ENCODE measurements at places on chromosomes 11 and 22.

DNA sequence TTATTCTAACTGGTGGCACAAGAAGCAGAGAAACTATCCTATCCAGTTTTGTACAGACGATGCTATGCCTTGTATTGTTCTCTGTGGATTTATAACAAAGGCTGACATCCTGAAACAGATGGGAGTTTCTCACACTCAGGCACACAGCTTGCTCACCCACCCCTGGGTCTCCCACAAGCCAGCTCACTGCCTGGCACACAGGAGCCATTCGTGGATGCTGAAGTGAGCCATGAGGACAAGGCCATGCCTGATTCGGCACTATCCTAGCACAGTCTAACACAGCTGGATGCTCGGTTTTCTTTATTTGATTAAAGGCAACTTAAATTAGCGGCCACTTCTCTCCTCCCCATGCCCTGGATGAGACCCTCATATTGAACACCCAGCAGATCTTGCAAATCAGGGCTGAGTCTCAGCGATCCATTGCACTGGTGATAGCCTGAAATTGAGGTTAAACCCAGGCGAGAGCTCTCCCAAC, 25.7 kb upstream of the TMPRSS4 start:
- no peak for DNase-seq

DNA sequence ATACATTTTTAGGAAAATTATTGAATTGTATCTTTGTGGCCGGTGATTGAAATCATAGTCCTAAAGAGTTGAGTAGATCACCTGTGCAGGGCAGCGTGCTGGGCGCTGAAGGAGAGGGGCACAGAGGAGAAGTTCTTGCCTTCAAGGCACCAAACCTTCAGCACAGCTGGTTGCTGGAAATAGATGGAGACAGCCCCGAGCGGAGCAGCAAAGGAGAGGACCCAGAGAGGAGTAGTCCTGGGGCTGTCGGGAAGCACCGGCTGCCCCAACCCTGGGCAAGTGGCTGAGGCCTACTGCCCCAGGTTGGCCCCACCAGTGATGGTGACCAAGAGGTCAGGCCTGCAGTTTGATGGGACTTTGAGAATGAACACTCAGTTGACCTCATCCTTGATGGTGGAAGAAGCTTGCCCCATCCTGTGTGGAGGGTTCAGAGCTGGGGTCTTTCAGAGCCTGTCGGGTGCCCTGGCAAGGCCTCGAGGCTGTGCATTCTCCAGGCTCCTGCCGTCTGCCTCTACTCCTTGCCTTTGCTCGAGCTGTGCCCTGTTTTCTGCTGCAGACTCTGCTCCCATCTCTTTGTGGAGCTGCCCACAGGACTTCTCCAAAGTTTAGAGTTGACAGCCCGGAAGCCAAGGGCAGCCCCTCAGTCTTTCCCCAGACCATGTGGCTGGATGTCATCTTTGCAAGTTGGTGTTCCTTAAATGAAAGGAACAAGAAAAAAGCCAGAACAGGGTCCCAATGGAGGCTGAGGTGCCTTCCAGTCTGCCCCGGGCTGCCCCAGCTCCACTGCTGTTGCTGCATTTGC, 285.1 kb downstream of the TBC1D22A start:
- DNase-seq: no peak

DNA sequence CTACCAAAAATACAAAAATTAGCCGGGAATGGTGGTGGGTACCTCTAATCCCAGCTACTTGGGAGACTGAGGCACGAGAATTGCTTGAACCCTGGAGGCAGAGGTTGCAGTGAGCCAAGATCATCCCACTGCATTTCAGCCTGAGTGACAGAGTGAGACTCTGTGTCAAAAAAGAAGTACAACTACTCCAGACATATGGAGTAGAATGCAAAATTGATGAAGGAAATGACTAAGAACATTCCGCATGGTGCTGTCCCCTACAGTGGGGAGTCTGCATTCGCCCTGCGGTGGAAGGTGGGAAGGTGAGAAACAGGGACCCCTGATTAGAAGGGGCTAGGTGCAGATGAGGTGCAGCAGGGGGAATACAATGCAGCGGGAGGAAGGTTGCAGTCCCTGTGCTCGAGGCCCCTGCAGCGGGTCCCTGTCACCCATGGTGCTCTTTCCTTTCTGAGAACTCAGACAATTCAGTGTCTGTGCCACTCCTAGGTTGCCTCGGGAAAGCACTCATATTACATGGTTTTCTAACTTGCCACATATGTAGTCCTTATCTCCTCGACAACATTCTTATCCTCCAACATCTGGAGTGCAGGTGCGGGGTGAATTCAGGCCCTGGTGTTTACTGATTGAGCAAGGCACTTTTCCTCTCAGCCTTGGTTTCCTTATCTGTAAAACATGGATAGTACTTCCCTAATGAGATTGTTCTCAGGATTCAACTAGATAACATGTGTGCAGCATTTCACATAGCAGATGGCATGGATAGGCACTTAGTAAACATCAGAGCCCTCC, 5.2 kb downstream of the POLD4 start:
- DNase-seq: no peak

DNA sequence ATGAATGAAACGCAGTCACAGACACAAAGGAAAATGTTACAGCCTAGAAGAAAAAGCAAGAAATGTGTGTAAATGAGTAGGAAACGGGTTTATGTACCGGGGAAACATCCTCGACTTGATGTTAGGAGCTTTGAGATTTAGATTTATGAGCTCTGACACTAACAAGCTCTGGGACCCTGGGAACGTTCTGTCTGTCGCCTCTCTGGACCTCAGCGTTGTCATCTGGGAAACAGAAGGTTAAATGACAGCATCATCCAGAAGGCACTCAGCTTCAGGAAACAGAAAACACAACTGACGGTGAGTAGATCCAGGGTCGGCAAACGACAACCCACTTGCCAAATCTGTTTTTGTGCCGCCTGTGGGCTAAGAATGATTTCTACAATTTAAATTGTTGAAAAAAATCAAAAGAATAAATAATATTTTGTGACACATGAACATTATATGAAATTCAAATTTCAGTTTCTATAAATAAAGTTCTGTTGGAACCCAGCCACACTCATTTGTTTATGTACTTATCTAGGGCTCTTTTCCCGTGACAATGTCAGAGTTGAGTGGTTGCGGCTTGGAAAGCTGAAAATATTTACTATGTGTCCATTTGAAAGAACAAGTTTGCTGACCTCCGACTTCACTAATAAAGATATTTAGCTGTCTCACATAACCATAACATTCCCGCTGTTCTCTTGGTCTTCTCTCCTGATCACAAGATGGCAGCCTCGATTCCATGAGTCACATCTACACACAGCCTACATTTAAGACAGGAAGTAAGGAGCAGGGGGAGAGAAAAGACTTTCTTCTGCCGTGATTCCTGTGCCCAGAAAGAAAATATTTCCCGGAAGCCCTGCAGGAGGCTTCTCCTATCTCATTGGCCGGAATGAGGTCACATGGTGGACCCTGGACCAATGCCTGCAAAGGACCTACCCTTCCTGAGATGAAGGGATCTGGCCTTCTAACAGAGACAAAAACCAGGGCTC, 47.1 kb upstream of the SYT13 start:
- no peak for DNase-seq

GRCh38 chr11:117673602-117674001, 123.4 kb downstream of the DSCAML1 start:
- peak; percentile 57 for DNase-seq

DNA sequence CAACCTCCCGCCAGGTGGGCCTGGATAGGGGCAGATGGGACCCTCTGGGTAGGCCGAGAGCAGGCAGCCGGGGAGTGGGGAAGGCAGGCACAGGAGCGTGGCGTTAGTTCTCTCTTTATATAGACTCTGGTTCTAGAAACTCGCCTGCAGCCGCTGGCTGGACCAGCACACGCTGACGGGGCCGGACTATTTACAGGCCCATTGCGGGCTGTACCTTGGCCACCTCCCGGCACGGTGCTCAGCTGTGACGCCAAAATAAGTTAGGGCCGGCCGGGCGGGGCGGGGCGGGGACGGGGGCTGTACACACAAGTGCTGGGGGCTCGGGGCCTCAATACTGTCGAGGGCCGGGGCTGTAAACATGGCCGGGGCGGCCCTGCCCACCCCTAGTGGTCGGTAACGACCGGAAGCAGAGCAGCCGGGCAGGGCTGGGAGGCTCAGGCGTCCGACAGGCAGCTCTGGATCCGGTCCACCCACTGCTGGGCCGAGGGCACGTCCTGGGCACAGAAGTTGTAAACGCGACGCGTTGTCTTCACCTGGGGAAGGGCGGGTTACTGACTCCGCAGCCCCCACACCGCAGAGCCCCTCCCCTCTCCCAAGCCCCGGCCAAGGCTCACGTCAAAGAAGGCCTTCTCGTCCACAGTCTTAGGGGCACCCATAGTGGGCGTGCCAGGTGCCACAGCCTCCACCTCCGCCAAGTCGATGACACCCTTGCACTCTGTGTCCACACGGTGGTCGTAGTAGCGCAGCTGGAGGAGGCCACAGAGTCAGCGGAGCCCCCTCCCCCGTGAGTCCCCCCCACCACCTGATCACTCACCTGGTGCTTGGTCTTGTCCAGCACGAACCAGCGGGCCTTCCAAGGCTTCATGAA, 27.9 kb downstream of the SBF1 start:
- no peak for DNase-seq

GRCh38 chr11:127843483-127844396, 743.6 kb downstream of the ETS1 start:
- no peak for DNase-seq

DNA sequence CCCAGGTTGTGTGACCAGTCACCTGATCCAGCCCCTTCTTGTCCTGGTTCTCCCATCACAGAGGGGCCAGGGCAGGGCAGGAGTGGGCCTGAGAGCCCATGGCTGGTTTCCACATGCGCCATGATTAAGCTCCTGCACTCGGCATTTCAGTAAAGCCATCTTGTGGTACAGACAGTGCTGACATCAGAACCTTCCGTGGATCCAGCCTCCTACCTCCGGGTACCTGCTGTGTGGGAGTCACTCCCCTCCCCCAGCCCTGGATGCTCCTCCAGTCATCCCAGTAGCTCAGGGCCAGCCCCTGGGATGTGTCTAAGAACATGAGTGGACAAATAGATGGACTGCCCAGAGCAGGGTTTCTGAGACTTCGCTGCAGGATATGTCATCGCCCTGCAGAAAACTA, 22.1 kb upstream of the MGAT3 start:
- DNase-seq: no peak

DNA sequence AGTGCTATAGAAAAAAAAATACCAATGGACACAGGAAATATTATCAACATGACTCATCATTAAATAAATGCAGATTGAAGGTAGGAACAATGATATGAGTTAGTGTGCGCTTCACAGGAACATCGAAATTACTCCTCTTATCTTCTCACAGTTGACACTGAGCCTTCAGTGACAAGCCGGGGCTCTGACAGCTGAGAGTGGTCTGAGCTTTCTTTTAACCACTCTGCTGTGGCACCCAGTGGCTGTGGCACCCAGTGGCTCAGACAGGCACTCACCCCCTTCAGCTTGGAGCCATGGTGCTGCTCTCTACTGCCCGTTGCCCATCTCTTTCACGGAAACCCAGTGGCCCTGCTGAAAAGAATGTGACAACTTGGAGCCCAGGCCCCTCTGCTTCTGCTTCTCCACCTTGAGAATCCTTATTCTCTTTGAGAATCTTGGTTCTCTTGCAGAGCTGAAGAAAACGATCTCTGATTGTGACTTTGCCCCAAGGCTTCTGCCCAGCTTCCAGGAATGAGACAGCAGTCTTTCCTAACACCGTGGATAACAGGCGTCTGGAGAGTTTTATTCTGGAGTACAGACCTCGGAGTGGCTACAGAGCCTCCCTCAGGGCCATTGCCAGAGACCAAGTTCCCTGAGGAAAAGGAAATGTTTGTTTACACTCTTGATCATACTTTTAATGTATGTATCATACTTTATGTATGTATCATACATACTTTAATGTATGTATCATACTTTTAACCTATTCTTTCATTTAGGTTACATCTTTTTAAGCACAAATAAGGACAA, 37.1 kb upstream of the OR8B8 start:
- no peak for DNase-seq

GRCh38 chr11:21494946-21495345, 697.9 kb upstream of the ANO5 start:
- DNase-seq: no peak

DNA sequence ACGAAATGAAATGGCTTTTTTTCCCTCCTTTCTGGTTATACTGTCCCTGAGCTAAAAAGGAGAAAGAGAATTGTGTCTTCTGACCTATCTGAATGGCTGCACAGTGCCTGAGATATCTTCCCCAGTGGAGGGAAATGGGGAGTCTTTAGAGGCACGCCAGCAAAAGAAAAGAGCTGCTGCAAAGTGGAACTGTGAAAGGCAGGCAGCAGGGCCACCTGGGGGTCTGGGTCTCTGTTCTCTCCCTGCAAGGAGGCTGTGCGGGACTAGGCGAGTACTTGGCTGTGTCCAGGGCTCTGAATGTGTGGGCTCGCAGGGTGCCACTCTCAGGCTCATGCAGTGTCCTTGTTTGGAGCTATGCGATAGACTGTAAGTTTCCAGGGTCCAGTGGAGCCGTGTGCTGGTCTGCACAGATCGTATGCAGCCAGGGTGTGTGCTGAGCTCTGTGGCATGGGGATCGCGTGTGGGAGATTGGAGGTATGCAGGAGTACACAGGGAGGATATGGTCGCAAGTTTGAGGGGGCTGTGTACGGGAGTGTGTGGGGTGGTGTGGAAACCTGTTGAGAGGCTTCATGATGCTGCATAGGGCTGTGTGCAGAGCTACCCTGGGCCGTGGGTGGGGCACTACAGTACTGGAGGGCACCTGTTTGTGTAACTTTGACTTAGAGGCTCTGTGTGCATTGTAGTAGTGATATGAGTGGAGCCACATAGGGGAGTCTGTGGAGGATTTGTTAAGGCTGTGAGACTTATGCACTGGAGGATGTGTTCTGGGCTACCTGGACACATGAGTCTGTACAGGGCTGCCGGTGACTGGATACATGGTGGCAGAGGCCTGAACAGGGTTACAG, 70.1 kb upstream of the OLFML1 start:
- DNase-seq: no peak

DNA sequence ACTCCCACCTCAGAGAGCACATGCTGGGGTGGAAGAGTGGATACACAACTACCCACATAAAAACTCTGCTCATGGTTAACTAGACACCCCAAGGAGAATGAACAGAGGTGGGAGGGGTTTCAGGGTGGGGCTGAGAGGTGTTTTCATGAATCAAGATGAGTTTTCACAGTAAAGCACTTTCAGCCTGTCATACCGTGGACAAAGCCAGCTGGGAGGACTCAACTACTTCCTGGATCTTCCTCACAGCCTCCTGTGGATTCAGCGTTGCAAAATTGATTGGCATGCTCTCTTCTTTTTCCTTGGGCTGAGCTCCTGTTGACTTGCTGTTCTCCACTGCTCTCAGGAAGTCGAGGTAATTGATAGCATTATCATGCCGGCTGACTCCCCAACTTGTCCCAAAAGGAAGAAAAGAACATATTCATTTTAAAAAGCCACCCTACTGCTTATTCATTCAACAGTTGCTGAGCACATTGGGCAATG, 168.5 kb downstream of the MPPED1 start:
- DNase-seq: no peak

GRCh38 chr11:117872420-117872961, 4.0 kb downstream of the FXYD6 start:
- no peak for DNase-seq

- DNase-seq: peak; percentile 4
Observed at GRCh38 chr11:83694191-83694910, 408.2 kb upstream of the CCDC90B start.
